NCI-H510A treated with DMSO at 0.1 percent for 48 hours (cell line): ENCODE measurements at places on chromosomes 2 and 18.
A peak's percentile ranks its signal among the peaks of the same experiment; 100 is the strongest.

DNA sequence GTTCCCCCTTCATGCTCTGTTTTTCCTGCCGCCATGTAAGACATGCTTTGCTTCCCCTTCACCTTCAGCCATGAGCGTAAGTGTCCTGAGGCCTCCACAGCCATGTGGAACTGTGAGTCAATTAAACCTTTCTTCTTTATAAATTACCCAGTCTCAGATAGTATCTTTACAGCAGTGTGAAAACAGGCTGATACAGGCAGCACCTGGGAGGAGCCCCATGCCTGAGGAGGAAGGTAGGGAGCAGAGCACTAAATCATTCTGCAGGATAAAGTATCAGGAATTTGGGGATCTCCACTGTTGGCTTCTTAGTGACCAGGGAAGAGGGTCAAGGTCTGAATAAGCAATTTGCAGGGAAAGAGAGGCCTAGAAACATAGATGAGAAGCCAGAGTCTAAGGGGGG lies 78.0 kb downstream of the KCNF1 start:
- no peak for DNase-seq

- peak; percentile 39 for DNase-seq
These were observed 53.4 kb downstream of the THADA start for GRCh38 chr2:43542285-43542933.

DNA sequence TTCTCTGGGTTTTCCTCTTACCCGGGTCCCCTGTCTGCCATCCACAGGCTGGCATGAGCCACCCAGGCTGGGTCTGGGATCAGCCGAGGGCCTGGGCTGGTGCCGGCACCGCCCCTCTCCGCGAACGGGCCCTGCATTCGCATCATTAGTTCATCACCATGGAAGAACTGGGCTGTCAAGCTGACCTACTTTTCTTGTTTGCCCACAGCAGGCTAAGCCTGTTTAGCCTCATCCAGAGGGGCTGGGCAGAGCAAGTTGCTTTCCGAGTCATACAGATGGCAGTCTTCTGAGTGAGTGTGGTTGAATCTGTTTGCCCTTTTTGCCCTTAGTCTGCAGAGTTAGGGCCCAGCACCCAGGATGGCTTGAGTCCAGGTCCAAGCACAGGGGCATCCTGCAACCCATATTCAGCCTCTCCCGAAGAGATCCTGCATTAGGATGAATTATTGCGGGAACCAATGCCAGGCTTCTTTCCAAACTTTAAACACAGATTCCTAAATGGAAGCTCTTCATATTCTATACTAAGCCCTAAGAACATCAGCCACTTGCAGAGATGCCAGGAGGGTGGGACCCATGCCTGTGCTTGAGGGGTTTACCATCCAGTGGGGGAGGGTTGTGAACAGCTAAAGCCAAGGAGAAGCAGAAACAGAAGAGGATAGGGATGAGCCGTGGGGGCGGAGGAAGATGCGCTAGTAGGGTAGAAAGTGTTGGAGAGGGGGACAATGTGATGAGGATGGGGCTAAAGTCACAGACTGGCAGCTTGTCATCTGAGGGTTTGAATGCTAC lies 68.0 kb downstream of the NPAS2 start:
- DNase-seq, result no peak

DNA sequence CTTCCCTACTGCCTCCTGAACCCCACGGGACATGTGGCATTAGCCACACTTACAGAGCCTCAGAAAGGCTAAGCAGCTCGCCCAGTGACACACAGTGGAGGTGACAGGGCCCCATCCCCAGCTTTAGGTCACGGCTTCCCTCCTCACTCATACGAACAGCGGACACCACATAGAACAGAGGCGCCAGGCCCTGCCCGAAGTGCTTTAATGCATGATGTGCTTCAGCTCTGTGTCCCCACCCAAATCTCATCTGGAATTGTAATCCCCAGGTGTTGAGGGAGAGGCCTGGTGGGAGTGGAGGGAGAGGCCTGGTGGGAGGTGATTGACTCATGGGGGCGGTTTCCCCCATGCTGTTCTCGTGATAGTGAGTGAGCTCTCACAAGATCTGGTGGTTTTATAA lies 135.3 kb downstream of the PTGR3 start:
- no peak for DNase-seq

DNA sequence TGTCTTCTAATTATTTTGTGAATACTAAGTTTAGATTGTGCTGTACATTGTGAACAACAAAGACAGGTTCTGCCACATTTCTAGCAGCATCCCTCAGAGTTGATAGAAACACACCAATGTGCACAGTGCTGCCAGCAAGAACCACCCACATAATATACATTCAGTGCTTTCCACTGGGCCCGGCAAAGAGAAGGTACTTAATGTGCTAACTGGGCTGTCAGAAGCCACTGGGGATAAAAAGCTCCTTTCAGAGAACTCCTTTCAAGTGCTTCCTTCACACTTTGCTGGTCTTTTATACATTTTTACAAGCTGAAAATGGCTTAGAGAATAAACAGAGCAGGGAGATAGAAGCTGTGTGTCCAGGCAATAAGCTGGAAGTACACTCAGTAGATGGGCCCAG lies 58.0 kb upstream of the CAPN13 start:
- DNase-seq, result no peak

DNA sequence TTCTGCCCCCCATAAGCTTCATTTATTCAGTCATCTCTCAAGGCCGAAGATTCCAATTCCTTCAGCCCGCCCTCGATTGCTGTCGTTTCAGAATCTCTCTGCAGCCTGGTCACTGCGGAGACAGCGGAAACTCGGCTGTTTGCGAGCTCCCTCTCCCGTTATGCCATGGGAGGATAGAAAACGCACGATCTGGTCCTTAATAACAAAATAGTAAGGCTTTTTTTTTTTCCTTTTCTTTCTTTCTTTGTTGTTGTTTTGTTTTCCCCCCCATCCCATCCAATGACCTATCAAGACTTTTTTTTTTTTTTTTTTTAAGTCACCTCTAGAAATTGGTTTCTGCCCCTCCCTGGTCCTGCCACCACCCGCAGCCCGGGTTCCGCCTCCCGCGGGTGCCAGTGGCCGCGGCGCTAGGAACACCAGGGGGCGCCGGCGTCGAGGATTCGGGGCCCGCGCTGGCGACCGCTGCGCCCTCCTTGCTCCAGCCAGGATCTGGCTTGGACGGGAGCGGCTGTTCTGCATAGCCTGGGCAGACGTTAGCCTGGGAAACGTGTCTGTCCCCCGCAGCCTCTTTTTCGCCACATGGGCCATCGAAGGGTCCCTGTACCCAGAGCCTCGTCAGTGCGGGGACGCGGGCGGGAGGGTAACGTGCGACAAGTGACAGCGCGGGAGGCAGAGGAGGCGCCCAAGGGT lies 10.1 kb downstream of the CPLX4 start:
- DNase-seq, result peak; percentile 90

DNA sequence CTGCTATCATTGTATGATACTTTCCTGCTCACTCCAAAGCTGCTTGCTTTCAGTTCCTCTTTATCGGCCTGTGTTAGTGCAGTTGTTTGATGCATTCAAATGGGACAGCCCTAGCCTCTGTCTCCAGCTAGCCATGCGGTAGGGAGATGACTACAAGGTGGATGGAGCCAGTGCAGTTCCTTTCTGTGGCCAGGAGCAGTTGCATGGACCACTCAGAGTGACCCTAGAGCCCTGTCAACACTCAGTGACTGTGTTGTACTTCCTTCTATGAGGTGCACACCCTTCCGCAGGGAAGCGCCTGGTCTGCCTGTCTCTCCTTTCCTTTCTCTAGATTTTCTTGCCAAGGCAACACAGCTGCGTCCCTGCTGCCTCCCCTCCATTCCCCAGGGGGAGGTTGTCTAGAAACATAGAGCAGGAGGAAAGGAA lies 33.8 kb downstream of the KCNS3 start:
- no peak for DNase-seq

DNA sequence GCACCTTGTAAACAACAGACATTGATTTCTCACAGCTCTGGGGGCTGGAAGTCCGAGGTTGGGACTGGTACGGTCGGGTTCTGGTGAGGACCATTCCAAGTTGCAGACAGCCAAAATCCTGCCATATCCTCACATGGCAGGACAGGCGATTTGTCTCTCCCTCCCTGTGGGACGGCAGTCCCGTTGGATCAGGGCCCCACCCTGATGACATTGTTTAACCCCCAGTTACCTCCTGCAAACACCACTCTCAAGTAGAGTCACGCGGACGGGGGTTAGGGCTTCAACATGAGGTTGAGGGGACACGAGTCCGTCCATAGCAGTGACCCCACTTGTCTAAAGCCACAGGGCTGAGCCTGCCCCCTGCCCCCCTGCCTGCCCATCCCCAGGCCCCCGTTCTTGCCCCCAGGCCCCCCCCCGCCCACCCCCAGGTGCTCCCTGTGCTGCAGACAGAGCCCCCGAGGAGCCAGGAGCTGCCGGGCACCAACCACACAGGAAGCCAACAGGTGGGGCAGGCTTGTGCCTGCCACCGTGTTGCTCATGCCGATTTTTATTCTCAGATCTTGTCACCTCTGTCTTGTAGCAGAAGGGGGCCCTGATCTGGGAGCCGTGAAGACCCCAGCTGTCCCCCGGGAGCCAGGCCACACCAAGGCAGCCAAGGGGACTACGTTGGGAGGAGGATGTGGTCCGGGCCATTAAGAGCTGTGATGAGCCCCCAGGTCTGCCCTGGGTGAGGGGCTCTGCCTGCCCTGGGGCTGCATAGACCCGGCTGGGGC lies 82.2 kb downstream of the NFATC1 start:
- no peak for DNase-seq

DNA sequence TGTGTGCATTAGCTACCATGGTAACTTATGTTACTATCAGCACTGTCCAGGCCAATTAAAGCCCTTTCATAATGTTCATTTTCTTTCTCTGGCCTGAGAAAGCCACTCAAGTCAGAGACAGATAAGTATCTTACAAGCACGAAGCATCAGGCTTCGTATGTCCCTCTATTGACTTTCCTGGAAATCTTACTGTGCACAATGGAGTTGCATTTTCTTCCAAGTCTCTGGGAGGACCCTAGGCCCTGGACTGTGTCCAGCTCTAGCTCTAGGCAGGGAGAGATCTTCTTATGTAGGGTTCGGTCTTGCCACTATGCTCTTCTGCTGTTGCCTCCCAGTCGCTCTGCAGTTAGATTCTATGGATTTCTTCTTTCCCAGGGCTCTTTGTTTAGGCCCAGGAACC lies 40.0 kb upstream of the ITGA6 start:
- DNase-seq, result no peak

GRCh38 chr2:19347619-19348562 lies 10.5 kb downstream of the OSR1 start:
- DNase-seq, result peak; percentile 87

GRCh38 chr18:31875301-31875700 lies 67.6 kb downstream of the TRAPPC8 start:
- no peak for DNase-seq

DNA sequence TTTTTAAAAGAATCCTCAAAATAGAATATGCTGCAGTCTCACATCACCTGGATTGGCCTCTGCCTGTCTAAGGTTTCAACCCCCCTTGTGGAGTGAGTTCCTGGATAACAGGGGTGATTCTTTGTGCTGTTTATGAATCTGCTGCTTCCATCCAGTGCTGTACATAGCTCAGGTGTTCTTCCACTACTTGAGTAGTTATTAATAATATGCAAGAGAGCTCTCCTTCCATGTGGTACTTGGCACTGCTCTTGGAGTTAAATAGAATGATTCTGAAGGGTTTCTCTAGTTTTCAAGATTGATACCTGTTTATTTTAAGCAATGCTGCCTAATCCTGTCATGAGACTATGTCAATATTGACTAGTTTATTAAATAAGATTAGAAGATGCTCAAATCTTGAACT lies 273.6 kb downstream of the RDH14 start:
- DNase-seq, result no peak

DNA sequence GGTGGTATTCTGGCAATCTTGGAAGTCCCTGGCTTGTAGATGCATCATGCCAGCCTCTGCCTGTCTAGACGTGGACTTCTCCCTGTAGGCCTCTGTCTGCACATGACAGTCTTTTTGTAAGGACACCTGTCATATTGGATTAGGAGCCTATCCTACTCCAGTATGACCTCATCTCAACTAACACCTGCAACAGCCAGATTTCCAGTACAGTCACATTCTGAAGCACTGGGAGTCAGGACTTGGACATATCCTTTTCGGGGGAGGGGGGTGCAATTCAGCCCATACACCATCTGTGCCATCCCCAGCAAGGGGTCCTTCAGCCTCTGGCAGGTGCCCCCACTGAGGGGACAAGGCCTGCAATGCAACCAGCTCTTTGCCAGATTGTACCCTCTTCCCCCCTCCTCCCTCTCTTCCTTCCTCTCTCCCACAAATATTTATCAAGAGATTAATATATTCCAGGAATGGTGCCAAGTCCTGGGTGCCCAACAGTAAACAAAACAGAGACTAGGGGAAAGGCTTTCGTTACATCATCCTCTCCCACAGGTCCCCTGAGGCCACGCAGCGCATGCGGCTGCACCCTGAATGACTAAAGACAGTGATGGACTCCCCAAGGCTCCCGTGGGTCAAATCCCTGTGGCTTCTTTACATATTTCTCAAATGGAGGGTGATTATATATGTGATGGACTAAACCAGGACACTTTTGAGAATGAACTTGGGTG lies 20.5 kb upstream of the MYCN start:
- DNase-seq, result peak; percentile 44

GRCh38 chr2:34031097-34031496 lies 432.0 kb upstream of the FAM98A start:
- no peak for DNase-seq

- DNase-seq, result no peak
These were observed 245.8 kb downstream of the PAX3 start for GRCh38 chr2:222052934-222053367.

DNA sequence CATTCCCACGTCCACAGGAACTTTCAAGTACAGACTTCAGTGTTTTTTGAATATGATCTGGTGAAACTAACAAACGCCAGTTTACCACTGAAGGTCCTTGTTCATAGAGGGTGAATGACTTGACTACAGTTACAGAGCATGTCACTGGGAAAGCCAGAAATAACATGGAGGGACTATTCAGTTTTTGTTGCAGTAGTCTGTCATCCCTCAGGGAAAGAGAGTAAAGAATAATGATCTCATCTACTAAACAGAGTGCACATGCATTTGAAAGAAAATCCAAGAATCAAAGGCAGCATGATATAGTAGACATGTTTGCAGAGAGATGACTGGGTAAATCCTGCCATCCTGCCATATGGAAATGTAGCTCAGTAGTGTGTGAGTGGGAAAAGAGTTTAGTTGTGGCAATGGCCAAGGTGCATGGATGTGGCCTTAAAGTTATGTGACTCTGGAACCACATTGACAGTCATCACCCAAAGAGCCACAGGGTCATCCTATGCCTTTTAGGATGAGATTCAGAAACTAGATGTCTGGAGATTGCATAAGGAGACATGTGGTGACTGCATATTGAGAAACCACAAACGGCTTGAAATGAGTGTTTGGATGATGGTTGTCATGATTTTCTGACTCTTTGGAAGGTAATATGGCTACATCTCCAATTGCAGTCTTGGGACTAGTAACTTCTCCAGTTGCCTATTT lies 125.3 kb upstream of the ZEB2 start:
- no peak for DNase-seq

DNA sequence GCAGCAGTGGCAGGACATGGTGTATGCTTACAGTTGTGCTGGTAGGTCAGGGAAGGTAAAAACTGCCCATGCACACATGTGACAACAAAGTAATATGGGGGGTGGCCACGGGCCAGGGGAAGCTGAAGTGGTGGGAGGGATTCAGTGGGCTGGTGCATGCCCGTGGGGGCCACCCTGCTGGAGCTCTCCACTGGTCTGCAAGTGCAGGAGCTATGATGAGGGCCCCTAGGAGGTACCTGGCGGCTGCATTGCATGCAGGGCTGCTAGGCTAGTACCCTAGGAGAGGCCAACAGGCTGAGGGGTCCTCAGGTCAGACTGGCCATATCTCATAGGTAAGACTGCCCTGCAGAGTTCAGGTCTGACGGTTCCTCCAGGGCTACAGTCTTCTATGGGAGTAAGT lies 265.9 kb downstream of the NUP35 start:
- DNase-seq, result no peak

- no peak for DNase-seq
These were observed 30.5 kb downstream of the HAT1 start for GRCh38 chr2:171952748-171953147.
